ENCODE measurements at places on chromosomes 1 and 21. TPM values are rescaled to one million over a fixed set of nuclear protein-coding genes. Genes with fewer than 3 reads are reported as not detected.

The C8A gene
- total RNA-seq, result not detected

The CDA gene
- 9.0 TPM for total RNA-seq

- no peak overlapping the region for H3K4me3 ChIP-seq
- H3K4me1 ChIP-seq, result no peaks in the 10 kb centered on the region
- no peak overlapping the region for H3K27ac ChIP-seq
- no peaks in the 10 kb centered on the region for H3K27me3 ChIP-seq
- DNase-seq, result no peak
Observed at GRCh38 chr1:108120163-108120562, 80.0 kb downstream of the SLC25A24 start.

DNA sequence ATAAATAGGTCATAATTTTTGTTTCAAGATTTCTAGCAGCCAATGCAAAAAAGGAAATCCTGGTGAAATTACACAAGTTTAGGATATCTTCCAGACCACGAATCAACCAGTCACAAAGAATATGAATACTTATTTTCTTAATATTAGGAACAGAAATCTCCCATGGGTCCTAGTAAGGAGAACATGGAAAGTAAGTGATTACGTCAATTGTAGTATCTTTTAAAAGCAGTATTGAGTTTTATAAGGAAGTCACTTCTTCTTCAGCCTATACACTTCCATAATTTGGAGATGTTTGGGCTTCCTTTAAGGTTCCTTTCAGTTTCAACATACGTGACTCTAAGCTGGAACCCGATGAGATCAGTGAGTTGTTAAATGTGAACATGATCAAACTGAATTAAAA lies 534.5 kb downstream of the USP25 start:
- no peaks in the 10 kb centered on the region for H3K4me1 ChIP-seq
- no peaks in the 10 kb centered on the region for H3K27me3 ChIP-seq
- no peaks in the 10 kb centered on the region for H3K36me3 ChIP-seq
- DNase-seq, result no peak
- H3K4me3 ChIP-seq, result peak overlapping the region; percentile 48
- no peak overlapping the region for H3K27ac ChIP-seq

- no peaks in the 10 kb centered on the region for H3K4me1 ChIP-seq
- no peaks in the 10 kb centered on the region for H3K36me3 ChIP-seq
- H3K27me3 ChIP-seq, result no peaks in the 10 kb centered on the region
- H3K4me3 ChIP-seq, result no peak overlapping the region
Observed at GRCh38 chr1:58991305-58991704, 207.5 kb upstream of the JUN start.

The MTMR11 gene
- 42.3 TPM for total RNA-seq

- no peak for DNase-seq
- H3K4me1 ChIP-seq, result no peaks in the 10 kb centered on the region
- no peaks in the 10 kb centered on the region for H3K36me3 ChIP-seq
- peak overlapping the region; percentile 86 for H3K4me3 ChIP-seq
Observed at GRCh38 chr1:21344098-21344749, 54.0 kb upstream of the ECE1 start.

The AMY2A gene
- 2.8 TPM for total RNA-seq

DNA sequence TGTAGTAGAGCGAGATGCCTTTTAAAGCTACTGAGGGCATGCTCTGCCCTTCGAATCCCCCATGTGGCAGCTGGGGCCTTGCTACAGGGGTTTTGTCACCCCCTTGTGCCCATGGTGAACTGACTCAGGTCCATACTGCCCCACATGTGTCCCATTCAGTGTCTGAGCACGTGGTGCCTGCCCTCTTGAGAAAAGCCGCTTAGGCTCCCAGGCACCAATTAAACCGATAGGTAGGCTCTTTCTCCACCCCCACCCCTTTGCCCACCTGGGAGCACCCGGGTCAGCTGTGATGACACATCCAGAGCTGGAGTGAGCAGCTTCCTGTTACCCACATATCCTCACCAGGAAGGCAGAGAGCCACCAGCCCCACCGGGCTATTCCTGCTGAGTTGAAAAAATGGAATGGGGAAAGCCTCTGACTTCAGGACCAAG lies 30.5 kb downstream of the TMCC2 start:
- H3K4me3 ChIP-seq, result no peak overlapping the region
- no peaks in the 10 kb centered on the region for H3K27me3 ChIP-seq
- H3K27ac ChIP-seq, result no peak overlapping the region
- DNase-seq, result no peak
- H3K36me3 ChIP-seq, result no peaks in the 10 kb centered on the region
- no peaks in the 10 kb centered on the region for H3K4me1 ChIP-seq

GRCh38 chr1:178361847-178362246 lies 134.9 kb downstream of the CLEC20A start:
- H3K36me3 ChIP-seq, result no peaks in the 10 kb centered on the region
- no peak for DNase-seq
- H3K27ac ChIP-seq, result no peak overlapping the region
- H3K4me3 ChIP-seq, result no peak overlapping the region
- H3K4me1 ChIP-seq, result no peaks in the 10 kb centered on the region

GRCh38 chr1:84339503-84339902 lies 38.0 kb downstream of the SAMD13 start:
- H3K4me1 ChIP-seq, result no peaks in the 10 kb centered on the region
- H3K27me3 ChIP-seq, result no peaks in the 10 kb centered on the region
- H3K36me3 ChIP-seq, result no peaks in the 10 kb centered on the region
- no peak overlapping the region for H3K27ac ChIP-seq
- H3K4me3 ChIP-seq, result no peak overlapping the region
- no peak for DNase-seq

DNA sequence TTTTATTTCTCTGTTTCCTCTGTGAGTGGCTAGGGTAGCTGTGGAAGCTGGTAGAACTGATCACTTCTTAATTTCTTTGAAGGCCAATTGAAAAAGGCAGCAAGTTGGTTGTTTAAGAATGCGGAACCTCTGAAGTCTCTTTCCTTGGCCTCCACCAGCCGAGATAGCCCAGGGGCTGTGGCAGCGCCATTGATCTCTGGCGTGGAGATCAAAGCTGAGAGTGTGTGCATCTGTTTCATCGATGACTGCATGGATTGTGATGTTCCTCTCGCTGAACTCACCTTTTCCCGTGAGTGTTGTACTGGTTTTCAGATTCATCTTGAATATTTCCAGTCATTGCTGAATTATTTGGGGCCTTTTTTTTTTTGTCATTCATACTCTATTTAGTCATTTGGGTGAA lies 97.7 kb downstream of the VPS13D start:
- H3K36me3 ChIP-seq, result no peaks in the 10 kb centered on the region
- DNase-seq, result no peak
- no peaks in the 10 kb centered on the region for H3K4me1 ChIP-seq
- no peak overlapping the region for H3K27ac ChIP-seq
- no peak overlapping the region for H3K4me3 ChIP-seq
- H3K27me3 ChIP-seq, result no peaks in the 10 kb centered on the region

The GBP7 gene
- total RNA-seq, result 0.21 TPM

GRCh38 chr1:224082146-224082545 lies 31.8 kb upstream of the FBXO28 start:
- H3K36me3 ChIP-seq, result no peaks in the 10 kb centered on the region
- no peaks in the 10 kb centered on the region for H3K4me1 ChIP-seq
- no peaks in the 10 kb centered on the region for H3K27me3 ChIP-seq
- no peak overlapping the region for H3K27ac ChIP-seq
- DNase-seq, result no peak

DNA sequence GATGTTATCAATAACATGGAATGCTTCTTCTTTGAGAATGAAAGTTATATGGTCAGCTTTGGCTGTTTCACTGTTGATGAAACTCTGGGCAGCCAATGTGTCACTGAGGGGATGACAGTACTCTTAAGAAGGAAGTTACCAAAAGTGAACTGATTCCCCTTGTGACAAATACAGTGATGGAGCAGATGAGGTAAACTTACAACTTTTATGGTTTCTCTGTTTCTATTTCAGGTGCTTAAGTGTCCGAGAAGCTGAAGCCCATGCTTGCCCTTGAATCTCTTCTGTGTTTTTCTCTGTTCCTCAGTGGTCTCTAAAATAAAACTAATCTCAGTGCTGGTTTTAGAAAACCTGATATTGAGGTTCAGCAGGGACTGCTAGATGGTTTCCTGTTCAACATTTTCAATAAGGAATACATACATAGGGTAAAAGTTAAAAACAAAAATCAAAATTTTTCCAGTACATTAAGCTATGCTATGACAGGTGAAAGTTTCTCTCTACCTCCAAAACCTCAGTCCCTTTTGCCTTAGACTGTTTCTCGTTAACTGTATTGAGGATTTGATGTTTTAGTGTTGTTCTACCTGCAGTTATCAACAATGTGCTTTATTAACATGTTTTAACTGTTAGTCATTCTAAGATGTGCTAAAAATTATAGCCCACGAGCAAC lies 454.4 kb upstream of the ADGRL4 start:
- no peaks in the 10 kb centered on the region for H3K4me1 ChIP-seq
- no peaks in the 10 kb centered on the region for H3K27me3 ChIP-seq
- H3K36me3 ChIP-seq, result no peaks in the 10 kb centered on the region
- DNase-seq, result no peak
- no peak overlapping the region for H3K27ac ChIP-seq

DNA sequence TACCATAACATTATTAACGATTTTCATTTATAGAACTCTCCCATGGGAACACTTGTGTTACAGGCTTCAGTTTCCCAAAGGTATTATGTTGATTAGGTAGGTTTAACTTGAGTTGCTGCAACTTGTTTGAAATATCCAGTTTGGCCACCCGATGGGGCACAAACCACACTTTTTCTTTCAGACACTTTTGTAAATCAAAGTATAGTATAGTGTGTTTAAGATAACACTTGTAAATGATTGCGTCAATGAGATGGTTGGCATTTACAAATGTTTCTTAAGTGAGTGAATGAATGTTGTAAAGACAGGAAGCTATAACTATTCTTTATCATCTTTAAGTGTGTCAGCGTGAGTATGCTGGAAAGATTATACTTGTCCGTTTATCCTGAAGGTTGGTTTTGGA lies 4.3 kb downstream of the XPR1 start:
- no peaks in the 10 kb centered on the region for H3K4me1 ChIP-seq
- H3K4me3 ChIP-seq, result no peak overlapping the region
- H3K27ac ChIP-seq, result no peak overlapping the region
- no peaks in the 10 kb centered on the region for H3K36me3 ChIP-seq
- no peak for DNase-seq

The RSPO1 gene
- total RNA-seq, result not detected

DNA sequence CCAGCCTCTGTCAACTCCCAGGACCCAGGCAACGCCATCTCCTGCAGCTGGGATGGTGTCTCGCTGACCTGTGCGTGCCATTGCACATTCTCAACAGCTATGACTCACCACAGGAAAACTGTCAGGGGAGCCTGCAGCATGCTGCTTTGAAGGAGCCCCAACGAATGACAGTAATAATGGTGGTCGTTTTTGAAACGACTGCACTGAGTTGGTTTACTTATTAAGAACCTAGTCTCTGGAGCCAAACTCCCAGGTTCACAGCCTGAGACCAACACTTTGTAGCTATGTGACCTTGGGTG lies 21.6 kb downstream of the TCEA3 start:
- no peaks in the 10 kb centered on the region for H3K36me3 ChIP-seq
- H3K4me3 ChIP-seq, result no peak overlapping the region
- peak overlapping the region; percentile 61 for H3K27ac ChIP-seq

GRCh38 chr21:41786509-41786987 lies 19.7 kb upstream of the RIPK4 start:
- H3K27ac ChIP-seq, result no peak overlapping the region
- no peak for DNase-seq
- H3K4me3 ChIP-seq, result no peak overlapping the region
- H3K27me3 ChIP-seq, result no peaks in the 10 kb centered on the region
- H3K36me3 ChIP-seq, result no peaks in the 10 kb centered on the region

DNA sequence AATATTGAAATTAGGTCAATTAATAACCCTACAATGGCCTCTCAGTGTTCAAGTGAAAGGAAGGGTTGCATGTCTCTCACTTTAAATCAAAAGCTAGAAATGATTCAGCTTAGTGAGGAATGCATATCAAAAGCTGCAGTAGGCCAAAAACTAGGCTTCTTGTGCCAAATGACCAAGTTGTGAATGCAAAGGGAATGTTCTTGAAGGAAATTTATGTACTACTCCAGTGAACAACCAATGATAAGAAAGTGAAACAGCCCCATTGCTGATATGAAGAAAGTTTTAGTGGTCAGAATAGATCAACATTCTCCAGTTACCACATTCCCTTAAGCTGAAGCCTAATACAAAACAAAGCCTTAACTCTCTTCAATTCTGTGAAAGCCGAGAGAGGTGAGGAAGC lies 10.0 kb downstream of the MAEL start:
- H3K27me3 ChIP-seq, result no peaks in the 10 kb centered on the region
- H3K4me1 ChIP-seq, result no peaks in the 10 kb centered on the region

- no peak overlapping the region for H3K27ac ChIP-seq
- no peaks in the 10 kb centered on the region for H3K27me3 ChIP-seq
- H3K36me3 ChIP-seq, result no peaks in the 10 kb centered on the region
- no peaks in the 10 kb centered on the region for H3K4me1 ChIP-seq
Observed at GRCh38 chr1:20600156-20600555, 11.3 kb downstream of the CDA start.

DNA sequence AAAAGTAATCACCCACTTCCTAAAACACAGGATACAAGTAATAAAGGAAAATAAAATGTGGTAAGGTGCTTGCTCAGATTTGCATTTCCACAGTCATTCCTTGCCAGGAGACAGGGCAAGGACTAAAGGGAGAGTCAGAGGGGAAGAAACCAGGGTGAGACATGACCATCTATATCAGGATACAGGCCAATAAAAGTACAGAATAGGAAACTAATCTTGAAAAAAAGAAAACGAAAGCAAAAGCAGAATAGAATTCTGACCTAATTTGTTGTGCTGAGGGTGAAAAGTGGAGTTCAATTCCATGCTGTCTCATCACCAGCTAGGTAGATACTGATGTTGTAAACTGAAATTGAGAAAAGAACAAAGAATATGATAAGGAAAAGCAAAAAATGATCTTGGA lies 27.3 kb downstream of the JMJD4 start:
- no peak overlapping the region for H3K4me3 ChIP-seq
- H3K27ac ChIP-seq, result no peak overlapping the region
- H3K36me3 ChIP-seq, result no peaks in the 10 kb centered on the region
- H3K4me1 ChIP-seq, result no peaks in the 10 kb centered on the region
- DNase-seq, result no peak

DNA sequence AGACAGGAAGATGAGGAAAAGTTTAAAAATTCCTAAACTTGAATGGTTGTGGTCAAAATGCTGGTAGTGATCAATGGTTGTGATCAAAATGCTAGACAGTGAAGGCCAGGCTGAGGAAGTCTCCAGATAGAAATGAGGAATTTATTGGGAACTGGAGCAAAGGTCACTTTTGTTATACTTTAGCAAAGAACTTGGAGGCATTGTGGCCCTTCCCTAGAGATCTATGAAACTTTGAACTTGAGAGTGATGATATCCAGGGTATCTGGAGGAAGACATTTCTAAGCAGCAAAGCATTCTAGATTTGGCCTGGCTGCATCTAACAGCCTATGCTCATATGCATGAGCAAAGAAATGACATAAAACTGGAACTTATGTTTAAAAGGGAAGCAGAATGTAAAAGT lies 35.5 kb upstream of the RABGAP1L start:
- DNase-seq, result no peak
- no peaks in the 10 kb centered on the region for H3K36me3 ChIP-seq
- no peaks in the 10 kb centered on the region for H3K4me1 ChIP-seq
- no peaks in the 10 kb centered on the region for H3K27me3 ChIP-seq
- H3K27ac ChIP-seq, result no peak overlapping the region

GRCh38 chr21:46189959-46190490 lies 5.8 kb upstream of the SPATC1L start:
- peak; percentile 38 for DNase-seq
- H3K36me3 ChIP-seq, result no peaks in the 10 kb centered on the region
- no peaks in the 10 kb centered on the region for H3K4me1 ChIP-seq
- no peaks in the 10 kb centered on the region for H3K27me3 ChIP-seq
- no peak overlapping the region for H3K27ac ChIP-seq

The MANEAL gene
- total RNA-seq, result 1.2 TPM
